Islet precursor cell (in vitro differentiated cells): ENCODE measurements at places on chromosomes 3 and 15.
A peak's percentile ranks its signal among the peaks of the same experiment; 100 is the strongest.

GRCh38 chr3:43994657-43995546 is 246.8 kb upstream of the TOPAZ1 start:
- peak; percentile 76 for DNase-seq

- DNase-seq, result no peak
Measured at GRCh38 chr3:152104847-152105415, 163.8 kb upstream of the MBNL1 start.

DNA sequence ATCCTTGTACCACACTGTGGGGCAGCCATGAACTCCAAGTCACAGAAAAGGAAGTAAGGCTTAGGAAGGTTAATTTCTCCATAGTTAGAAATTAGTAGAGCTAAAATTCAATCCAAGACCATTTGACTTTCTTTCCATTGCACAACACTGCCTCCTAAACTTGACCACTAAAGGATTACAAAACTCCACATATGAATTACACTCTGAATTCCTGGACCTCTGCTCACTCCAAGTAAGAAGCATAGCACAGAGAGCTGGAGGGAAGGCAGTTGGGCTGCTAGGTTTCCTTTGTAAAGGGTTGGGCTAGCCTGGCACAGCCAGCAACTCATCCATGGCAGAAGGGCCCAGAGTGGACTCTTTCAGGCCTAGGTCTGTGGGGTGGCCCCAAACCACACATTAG is 134.4 kb downstream of the MYLK start:
- no peak for DNase-seq

DNA sequence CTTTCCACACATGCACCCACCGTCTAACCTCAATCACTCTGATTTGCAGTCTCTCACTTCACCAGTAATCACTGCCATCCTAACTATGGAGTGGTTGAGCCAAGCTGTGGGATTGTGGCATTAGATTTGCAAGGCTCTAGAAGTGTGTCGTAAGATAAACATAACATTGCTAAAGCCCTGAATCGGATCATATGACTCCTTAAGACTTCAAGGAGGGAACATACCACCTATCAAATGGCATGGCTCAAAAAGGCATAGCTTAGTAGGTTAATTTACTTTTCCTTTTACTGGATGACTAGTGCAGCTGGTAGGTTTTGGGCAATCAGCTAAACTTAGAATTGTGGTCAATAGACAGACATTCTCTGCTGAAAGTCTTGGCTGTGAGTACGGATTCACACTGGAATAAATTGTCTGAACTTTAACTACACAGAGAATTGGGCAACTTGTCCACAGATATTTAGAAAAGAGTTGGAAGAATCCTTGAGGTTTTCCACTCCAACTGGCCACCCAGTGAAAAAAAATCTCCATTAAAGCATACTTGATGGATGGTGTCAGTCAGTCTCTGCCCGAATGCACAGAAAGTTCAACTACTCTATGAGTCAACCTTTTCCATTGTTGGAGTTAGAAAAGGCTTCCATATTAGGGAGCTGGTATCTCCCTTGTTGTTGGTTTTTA is 476.7 kb upstream of the CBLB start:
- no peak for DNase-seq

- no peak for DNase-seq
Measured at GRCh38 chr15:70702584-70702983, 60.8 kb downstream of the UACA start.

- no peak for DNase-seq
Measured at GRCh38 chr3:169394316-169394715, 269.2 kb downstream of the MECOM start.

GRCh38 chr15:38414357-38414756 is 39.6 kb upstream of the FAM98B start:
- DNase-seq, result peak; percentile 80

DNA sequence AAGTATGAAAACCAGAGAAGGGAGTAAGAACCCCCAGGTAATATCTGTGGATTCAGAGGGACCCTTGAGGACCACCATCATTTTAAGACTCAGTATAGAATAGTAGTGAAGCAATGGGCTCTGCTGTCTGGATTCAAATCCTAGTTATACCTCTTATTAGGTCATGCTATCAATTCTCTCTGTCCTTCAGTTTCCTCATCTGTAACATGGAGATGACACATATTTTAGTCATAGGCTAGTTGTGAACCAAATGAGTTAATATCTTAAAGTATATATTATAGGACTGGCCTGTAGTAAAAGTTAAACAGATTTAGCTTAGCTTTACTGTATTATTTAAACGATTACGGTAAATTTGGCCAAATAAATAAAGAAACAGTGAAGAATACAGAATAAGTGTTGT is 177.3 kb upstream of the GOLIM4 start:
- DNase-seq, result no peak

- DNase-seq, result no peak
Measured at GRCh38 chr15:50810128-50810527, 44.6 kb upstream of the SPPL2A start.

DNA sequence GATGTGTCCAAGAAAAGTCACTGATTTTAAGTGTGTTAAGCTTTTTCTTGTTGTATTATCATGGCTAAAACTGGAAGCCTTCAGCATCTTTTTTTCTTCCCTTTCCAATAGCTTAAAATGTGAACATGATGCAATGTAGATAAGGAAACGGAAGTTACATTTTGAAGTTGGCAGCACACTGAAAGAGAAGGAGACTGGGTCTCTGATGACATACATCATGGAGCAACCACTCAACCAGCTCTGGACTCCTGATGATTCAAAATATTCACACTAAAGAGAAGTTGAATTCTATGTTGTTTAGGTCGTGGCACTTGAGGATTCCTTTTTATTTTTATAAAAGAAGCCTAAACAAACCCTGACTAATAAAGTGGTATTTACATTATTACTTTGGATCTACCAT is 488.3 kb upstream of the ALCAM start:
- no peak for DNase-seq

- DNase-seq, result no peak
Measured at GRCh38 chr15:43294091-43294706, 27.5 kb upstream of the TGM5 start.

GRCh38 chr15:81292523-81293001 is 31.4 kb downstream of the STARD5 start:
- DNase-seq, result no peak

GRCh38 chr3:117955196-117955595 is 1079.5 kb downstream of the IGSF11 start:
- no peak for DNase-seq

DNA sequence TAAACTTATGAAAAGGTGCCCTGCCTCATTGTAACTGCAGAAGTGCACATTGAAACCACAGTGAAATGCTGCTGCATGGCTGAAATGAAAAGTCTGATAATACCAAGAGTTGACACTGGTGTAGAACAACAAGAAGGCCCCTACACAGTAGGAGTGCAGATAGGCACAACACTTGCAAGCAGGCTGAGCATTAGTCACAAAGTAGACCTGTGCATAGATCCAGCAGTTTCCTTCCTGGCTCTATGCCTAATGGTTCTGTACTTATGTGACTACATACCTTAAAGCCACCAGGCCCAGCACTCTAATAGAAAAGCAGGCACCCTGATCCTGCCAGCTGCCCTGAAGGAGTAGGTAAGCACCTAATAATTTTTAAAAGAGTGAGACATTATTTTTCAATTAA is 41.8 kb downstream of the PRR23E start:
- no peak for DNase-seq

DNA sequence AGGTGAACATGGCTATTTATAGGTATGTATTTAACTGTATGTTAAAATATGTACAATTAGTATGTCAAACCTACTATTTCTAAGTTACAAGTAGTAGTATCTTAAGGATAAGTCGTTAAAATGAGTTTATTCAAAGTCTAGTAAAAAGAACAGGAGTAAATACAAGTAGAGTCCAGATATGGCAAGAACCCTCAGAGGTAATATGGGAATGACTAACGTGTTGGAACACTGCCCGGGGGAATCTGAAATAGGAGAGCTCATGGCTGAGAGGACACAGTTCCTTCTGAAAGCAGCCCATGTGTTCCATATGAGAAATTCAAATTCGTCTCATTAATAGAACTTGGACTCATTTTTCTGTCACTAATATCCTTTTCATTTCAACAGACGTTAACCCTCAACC is 158.8 kb downstream of the CLSTN2 start:
- no peak for DNase-seq

DNA sequence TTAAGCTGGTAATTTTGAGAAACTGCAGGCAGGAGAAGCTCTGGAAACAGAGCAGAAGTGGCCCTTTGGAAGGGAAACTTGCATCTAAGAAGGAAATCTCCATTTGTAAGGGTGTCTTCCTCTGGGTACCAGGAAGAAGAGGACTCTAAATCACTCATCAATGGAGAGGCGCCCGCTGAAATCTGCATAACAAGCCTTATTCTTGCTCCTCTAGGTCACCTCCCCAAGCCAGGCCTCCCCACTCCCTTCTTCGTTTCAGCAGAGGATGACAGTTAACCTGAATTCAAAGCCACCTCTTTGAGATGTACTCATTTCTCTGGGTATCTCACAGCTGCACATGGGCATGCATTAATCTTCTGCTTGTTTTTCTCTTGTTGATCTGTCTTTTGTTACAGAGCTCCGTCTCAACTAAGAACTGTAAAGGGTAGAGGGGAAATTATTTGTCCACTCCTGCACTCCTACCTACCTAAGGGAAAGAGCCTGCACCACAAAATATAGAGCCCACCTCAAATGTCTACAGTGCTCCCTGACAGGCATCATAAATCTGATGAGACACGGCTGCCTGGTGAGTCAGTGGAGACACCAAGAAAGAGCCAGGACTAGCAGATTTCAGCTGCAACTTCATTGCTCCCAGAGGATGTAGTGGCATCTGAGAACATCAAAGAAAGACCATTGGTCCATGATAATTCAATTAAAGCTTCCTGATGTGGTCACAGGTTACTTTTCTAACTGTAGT is 51.5 kb downstream of the GABRB3 start:
- DNase-seq, result no peak

GRCh38 chr15:56964182-56964581 is 45.7 kb downstream of the TCF12 start:
- no peak for DNase-seq

GRCh38 chr15:71131601-71132362 is 16.5 kb downstream of the THSD4 start:
- no peak for DNase-seq

GRCh38 chr3:176948151-176948550 is 249.1 kb downstream of the TBL1XR1 start:
- no peak for DNase-seq

GRCh38 chr3:89644716-89645115 is 537.3 kb downstream of the EPHA3 start:
- DNase-seq, result no peak

GRCh38 chr3:101938262-101938847 is 89.0 kb downstream of the NFKBIZ start:
- DNase-seq, result no peak

GRCh38 chr3:64030741-64031140 is 7.4 kb upstream of the PSMD6 start:
- DNase-seq, result peak; percentile 88

- peak; percentile 40 for DNase-seq
Measured at GRCh38 chr15:101447168-101447533, 42.4 kb downstream of the PCSK6 start.

- DNase-seq, result peak; percentile 65
Measured at GRCh38 chr3:165518346-165518745, 318.9 kb downstream of the BCHE start.

GRCh38 chr3:123050666-123051065 is 16.2 kb upstream of the PDIA5 start:
- DNase-seq, result peak; percentile 92

GRCh38 chr3:12356175-12356574 is 67.3 kb downstream of the PPARG start:
- no peak for DNase-seq

GRCh38 chr15:34206011-34206410 is 3.9 kb downstream of the KATNBL1 start:
- no peak for DNase-seq

DNA sequence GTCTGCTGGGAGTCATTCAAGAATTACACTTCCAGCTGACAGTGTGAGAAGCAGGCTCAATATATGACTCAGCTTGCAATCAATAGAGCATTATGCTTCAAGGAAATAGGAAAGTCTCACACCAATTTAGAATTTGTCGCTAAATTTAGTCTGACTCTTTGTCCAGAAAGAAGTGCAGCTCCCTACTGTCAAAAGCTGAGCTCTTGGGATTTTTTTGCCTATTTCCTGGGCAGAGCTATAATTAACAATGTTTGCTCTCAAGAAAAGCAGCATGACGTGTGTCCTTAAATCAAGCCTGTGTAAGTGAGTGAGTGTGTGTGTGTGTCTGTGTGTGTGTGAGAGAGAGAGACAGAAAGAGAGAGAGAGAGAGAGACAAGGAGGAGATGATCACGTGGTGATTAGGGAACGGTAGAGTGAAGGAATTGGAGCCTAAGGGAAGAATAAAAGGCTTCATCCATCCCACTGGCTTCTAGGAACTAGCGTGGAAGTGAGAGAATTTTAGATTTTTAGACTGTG is 16.4 kb upstream of the SLC35G2 start:
- peak; percentile 55 for DNase-seq

GRCh38 chr15:52652286-52652685 is 26.9 kb downstream of the ATOSA start:
- DNase-seq, result no peak

GRCh38 chr3:52844290-52844975 is 9.6 kb upstream of the MUSTN1 start:
- no peak for DNase-seq

- no peak for DNase-seq
Measured at GRCh38 chr15:25705433-25706115, 157.6 kb downstream of the ATP10A start.

DNA sequence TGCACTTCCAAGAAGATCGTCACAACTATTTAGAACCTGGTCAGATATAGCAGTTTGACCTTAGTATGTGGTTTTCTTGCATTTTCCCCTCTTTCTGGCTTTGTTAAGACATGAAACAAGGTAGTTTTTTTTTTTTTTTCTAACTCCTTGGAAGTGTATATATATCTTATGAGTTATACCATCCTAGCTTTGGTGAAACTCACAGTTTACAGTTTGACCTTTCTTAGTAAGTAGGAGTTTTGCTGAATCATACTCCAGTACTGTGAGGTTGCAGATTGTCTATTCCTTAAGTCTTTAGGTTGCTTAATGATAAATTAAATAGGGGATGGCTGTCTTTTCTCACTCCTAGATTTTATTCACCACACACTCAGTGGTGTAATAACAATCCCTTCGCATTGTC is 325.0 kb downstream of the RBMS3 start:
- no peak for DNase-seq

DNA sequence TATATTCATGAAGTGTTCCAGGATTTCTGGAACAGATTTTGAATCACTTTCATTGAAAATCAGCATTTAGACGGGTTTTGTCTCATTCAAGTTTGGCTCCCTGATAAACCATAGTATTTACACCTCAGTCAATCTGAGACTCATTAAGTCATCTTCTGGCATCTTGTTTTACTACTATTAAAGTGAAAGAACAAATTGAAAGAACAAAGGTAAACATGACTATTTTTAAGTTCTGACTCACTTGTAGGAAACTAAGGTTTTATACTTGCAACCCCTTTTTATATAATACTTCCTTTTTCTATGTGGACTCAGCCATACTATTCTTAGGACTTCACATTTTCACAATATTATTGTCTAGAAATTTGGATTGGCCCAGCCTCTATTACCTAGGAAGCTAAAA is 854.4 kb downstream of the SQOR start:
- DNase-seq, result no peak

GRCh38 chr15:31405200-31405920 is 78.7 kb downstream of the KLF13 start:
- DNase-seq, result no peak

- DNase-seq, result peak; percentile 71
Measured at GRCh38 chr3:161914703-161915417, 418.3 kb downstream of the OTOL1 start.
